Occipital lobe (tissue), 3 donors: ENCODE measurements at places on chromosomes 3 and 15. TPM values are rescaled to one million over a fixed set of nuclear protein-coding genes. Genes with fewer than 3 reads are reported as not detected.

SYNM gene
- total RNA-seq = 6.6 TPM

DNA sequence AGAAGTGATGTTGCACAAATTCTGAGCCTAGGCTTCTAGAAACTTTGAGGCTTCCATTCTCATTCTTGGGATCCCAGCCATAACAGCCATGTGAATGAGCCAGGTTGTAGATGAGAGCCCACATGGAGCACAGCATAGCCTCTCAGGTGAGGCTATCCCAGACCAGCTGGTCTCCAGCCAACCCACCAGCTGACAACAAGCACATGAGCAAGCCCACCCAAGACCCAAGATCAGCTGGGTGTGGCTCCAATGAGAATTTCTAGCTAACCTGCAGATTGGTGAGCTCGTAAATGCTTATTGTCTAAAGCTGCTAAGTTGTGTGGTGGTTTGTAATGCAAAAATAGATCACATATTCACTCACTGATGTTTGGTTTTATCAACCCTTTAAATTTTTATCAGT lies 14.4 kb downstream of the KY start:
- no peak for DNase-seq

DNA sequence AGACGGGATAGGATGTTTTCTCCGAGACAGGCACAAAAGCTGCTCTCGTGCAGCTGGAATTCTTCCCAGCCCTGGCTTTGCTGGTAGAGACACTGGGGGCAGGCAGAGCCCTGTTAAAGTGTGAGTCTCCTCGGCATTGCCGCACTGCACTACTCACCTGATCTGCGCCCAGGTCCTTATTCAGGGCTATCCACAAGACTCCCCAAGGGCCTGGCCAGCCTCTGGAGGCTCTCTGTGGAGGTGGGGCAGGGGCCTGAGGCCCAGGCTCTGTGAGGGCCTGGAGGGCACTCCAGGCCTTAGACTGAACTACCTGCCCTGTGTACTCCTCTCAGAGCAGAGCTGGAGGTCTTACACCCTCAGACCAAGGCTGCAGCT lies 48.4 kb downstream of the KY start:
- no peak for DNase-seq

DNA sequence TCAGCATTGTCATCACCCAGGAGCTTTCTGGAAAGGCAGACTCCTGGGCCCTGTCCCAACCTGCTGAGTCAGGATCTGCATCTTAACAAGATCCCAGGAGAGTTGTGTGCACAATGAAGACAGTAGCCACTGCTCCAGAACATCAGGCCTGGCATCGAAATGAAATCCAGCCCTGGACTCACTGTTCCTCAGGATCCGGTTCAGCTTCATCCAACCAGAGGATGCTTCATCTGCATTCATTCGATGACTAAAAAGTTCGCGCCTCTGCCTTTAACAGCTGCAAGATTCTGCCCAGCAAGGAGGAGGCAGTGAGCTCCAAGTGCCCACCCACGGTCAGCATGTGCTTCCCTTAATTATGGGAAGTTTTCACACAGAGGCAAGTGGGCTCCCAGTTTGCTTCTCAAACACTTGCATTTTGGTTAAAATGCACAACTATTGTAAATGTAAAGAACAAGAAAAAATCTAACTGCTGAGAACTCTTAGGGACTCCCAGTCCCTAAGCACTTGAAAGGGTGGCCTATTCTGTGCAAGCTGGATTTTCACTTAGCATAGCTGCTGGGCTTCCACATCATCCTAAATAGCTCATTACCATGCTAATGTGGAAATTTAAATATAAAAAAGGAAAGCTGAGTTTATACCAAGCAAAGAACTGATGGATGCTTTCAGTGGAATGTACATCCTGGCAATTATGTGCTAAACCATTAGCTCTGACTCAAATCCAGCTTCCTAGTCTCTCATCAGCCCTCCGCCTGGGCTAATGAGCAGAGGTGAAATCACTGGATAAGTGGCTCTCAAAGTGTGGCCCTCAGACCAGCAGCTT lies 25.5 kb upstream of the ESYT3 start:
- DNase-seq = peak; percentile 75

DNA sequence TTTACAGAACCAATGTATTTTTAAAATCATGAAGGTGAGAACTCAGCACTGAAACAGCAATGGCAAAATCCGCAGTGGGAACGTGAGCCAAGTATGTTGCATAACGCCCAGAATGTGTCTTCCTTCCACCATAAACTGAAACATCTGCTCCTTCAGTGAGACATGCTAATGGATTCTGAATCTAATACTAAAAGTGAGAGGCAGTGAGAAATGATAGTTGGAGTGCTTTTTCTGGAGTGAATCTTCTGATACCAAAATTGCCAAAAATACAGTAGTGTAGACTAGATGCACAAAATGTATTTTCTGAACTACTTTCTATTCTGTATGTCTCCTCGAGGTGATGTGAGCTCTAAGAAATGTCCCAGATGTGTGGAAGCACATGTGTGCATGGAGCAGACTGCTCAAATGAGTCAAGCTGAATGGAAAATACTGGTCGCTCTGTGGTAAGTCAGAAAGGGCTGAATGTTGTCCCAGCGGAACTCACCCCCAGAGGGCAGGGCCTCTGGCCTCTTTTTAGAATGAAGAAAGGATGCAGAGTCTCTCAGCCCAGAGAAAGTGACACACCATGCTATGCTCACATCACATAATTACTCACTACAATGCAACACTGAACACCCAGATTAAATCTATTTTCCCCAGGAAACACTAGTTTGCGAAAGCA lies 73.0 kb downstream of the ATP10A start:
- DNase-seq = peak; percentile 10

GRCh38 chr3:168473334-168473890 lies 377.7 kb upstream of the GOLIM4 start:
- no peak for DNase-seq

LTF gene
- total RNA-seq = 3.6 TPM

- no peak for DNase-seq
These were observed 7.6 kb upstream of the NR2E3 start for GRCh38 chr15:71802770-71803169.

DNA sequence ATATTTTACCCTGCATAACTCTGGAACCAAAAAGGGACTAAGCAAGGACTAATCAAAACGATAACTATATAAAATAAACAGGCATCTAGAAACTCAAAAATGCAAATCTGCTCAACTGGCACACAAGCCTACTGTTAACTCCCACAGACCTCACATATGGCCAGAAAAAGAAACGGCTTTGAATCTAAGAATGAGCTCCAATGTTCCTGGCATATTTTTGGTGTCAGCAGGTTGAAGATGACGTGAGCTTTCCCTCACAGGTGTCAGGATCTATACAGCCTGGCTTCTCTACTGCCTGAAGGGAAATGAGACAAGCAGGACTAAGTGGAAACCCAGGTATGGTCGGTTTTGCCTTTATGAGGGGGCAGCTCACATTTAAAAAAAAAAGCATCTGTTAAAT lies 120.1 kb upstream of the SPATA12 start:
- DNase-seq = no peak

GRCh38 chr15:92448370-92448769 lies 54.7 kb downstream of the ST8SIA2 start:
- DNase-seq = no peak

GBE1 gene
- total RNA-seq = 21.1 TPM

- no peak for DNase-seq
These were observed 32.4 kb upstream of the GAP43 start for GRCh38 chr3:115590873-115591272.

DNA sequence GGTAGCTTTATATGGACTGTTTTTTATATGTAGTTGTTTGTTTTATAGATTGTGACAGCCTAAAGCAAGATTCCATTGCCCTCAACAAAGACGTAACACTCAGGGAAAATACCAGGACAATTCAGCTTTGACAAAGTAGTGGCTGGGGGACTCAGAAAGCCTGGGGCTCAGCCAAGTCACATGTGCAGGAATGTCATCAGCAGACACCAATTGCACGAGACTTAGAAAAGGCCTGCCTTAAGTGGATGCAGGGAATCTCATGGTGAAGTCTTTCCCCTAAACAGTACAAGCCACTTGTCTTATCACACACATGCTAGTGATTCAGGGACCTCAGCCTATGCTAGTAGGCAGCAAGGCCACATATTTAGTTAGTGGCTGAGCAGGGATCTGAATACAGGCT lies 381.8 kb upstream of the THBS1 start:
- DNase-seq = no peak

CPNE4 gene
- total RNA-seq = 3.4 TPM

GRCh38 chr3:25033407-25034029 lies 394.5 kb upstream of the RARB start:
- peak; percentile 7 for DNase-seq
